Stimulated activated CD4-positive, alpha-beta T cell treated with anti-CD3 and anti-CD28 coated beads, Interleukin-2, amount 100 ng/mL, for 24 hours (primary cell): ENCODE measurements at places on chromosomes 7 and 10.

GRCh38 chr10:2487921-2488320, 579.4 kb upstream of the PFKP start:
- DNase-seq = no peak

DNA sequence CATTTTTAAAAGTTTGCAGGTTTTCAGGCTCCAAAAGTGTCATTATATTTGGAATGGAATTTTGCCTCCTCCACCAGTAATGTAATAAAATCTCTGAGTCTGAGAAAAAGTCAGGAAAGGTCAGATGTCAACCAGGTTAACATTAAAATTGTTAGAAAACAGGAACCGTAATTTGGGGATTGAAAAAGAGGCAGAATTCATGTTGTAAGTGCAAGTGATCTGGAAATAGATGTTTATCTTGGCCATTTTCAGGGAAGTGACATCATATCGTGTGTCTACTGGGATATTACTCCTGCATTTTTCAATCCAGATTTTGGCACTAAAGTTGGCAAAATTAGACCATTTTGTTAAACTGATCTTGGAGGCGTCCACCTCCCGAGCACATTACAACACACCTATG, 428.5 kb upstream of the MGMT start:
- DNase-seq = no peak

GRCh38 chr7:7746458-7746857, 28.1 kb upstream of the RPA3 start:
- DNase-seq = no peak

DNA sequence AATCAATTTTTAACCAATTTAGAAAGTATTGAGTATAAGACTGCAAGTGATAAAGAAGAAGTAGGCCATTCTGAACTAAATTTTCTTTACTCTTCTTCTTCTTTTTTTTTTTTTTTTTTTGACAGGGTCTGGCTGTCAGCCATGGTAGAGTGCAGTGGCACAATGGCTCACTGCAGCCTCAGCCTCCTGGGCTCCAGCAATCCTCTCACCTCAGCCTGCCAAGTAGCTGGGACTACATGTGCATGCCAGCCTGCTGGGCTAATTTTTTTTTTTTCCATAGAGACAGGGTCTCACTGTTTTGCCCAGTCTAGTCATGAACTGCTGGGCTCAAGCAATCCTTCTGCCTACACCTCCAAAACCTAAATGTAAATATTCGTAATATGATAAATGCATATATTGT, 63.2 kb downstream of the DGKB start:
- DNase-seq = no peak

- peak; percentile 52 for DNase-seq
Observed at GRCh38 chr7:128697302-128697905, 25.3 kb downstream of the GARIN1A start.

DNA sequence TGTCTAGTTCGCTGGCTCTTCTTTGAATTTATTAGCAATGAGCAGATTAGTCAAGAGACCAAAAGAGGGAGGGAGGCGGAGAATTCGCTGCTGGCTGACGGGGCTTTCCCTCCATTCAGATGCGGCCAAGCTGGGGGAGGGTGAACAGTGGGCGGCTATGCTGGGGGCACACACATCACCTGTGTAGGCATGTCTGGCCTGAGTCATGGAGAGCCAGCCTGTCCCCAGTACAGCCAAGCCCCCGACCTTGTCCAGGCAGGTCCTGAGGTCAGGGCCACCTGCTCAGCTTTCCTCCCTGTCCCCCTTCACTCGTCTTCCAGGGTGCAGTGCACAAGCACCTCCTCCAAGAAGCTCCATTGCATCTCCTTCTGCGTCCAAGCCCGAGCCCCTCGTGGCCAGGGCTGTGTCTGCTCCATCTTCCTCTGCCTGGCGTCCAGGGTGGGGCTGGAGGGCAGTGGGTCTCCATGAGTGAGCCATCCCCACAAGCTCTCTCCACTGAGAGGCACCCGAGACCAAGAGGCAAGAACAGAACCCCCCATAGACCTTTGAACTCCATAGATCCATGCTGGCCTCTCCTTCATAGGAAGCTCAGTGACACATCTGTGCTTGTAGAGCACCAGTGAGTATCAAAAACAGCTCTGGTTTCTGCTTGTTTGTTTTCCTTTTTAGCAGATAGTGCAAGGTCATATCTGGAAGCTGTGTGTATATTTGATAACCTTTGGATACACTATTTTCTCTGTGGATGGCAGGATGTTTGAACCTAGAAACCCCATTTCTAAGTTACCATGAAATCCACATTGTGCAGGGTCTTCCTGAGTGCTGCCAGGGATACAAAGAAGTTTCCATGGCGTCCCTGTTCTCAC, 1.9 kb upstream of the DEPP1 start:
- no peak for DNase-seq

DNA sequence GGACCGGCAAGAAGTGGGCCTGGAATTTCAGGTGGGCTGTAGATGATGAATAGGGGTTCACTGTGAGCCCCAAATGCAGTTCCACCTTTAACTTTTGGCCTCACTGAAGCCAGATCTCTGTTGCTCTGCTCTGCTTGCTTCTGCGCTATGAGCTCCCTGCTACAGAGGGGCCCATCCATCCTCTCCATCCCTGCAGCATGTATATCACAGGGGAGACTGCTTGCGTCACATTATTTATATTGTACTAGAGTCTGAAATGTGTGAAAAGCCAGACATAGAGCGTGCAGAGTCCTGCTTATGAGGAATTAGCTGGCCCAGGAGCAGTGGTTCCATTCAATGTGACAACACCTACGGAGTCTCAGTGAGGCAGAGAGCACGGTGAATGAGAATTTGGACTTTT, 69.9 kb downstream of the AOAH start:
- no peak for DNase-seq

DNA sequence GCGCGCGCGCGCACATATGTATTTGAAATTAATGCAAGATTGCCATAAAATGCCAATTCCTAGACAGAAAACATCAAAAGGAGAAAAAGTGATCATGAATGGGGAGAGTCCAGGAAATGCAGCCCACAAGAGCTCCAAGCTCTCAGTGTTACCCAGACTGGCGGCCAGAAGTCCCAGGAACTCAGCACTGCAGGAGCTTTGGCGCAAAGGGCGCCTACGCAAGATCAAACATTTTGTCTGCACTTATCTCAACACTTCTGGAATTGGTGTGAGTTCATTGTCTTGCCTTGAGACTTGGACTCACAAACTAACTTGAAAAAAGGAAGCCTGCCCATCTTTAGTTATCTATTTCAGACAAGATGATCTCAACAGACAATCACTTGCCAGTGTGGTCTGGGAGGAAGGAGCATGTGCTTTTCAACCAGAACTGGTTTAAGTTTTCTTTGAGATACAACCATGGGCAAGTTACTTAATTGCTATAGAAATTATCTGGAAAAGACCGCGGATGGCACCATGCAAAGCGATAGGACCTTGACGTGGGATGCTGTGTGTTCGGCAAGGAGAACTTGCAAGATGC, 77.2 kb downstream of the KIAA1549 start:
- no peak for DNase-seq

GRCh38 chr10:101619983-101620382, 31.9 kb downstream of the DPCD start:
- no peak for DNase-seq

DNA sequence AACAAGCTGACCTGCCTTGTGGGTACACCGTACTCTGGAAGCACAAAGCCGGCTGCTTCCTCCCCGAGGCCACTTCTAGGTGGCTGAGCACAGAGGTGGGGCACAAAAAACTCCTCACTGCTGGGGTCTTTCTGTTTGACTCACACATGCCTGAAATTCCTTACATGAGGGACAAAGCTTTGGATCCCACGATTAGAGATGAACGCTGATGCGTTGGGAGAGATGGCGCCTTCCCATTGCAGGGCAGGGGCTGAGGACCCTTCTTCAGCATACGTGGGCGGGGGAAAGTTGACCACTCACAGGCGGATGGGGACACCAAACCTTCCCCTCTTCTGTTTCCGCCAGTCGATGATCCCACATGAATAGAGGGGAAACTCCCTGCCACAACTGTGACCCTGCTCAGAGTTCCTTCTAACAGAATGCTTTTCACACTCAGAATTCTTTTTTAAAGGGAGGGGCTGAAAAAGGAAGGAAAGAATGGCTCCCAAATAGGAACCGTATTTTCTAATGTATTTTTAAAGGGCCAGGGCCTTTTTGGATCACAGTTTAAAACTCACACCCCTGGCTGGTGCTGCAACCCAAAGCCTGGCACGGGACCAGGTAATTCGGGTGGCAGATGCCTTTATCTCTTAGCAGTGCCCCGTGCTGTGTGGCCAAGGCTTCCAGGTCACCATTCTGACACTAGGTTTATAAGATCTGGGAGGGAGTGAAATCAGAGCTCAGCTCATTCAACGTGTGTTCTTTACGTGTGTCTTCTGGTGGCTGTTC, 134.0 kb downstream of the PRKAG2 start:
- no peak for DNase-seq

DNA sequence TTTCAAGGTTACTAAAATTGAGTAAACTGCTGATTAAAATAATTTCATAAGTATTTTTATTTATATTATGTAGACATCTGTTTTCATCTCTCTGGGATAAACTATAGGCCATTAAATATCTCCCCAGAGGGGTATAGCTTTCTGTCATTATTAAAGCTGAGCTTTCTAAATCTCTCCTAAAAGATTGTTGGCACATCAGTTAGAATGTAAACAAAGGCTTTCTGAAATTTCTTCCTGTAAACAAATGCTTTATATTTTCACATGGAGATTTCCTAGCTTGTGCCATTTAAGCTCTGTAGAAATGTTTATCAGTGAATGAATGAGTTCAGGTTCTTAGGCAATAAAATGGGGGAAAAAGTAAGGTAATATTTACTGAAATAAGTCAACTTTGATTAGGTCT, 35.7 kb downstream of the PPP1R9A start:
- no peak for DNase-seq

- no peak for DNase-seq
Observed at GRCh38 chr10:77513220-77513619, 124.4 kb downstream of the KCNMA1 start.

DNA sequence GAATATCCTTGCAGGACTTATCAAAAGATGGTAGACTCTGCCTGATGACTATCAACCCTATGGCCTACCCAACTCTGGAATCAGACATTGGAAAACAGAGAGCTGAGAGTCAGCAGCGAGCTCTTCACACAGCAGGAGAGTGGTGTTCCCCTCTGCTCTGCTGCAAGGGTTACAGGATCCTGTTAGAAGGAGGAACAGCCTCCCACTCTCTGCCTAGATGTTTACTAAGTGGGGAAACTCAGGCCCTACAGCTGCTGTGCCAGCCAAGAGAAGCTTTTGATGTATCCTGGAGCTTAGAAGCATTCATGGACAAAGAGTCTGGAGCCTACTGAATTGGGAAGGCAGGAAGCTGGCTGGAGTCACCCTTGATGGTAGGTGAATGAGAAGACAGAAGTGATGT, 104.6 kb downstream of the ABLIM1 start:
- DNase-seq = no peak

DNA sequence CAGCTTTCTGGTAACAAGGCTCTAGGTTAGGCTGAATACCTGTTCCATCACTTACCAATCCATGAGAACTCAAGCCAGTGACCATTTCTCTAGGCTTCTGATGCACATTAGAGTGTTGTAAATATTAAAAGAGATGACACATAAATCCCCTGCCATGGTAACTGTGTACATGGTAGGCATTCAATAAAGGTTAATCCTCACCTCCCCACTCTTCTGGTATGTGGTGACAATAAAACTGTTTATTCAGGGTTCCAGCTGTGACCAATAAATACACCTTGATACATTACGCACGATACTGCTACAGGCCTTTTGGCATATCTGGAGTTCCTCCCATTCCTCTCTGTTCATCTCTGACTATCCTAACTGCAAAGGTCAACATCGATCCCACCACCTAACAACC, 171.9 kb downstream of the SRPK2 start:
- no peak for DNase-seq

DNA sequence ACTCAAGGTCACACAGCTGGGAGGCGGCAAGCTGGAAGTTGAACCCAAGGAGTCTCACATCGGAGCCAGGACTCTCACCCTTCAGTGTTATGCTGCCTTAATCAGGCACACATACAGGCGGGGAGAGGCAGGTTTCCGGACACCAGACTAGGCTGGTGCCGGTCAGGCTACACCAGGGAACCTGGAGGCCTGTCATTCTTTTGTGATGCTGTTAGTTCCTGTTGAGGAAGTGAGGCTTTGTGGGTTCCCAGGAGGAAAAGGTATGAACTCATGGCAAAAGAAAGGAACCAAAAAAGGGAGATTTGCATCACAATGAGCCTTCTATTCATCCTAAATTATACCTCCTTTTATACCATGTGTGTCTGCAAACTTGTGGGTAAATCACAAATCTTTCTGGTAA, 103.8 kb downstream of the TCF7L2 start:
- DNase-seq = no peak

DNA sequence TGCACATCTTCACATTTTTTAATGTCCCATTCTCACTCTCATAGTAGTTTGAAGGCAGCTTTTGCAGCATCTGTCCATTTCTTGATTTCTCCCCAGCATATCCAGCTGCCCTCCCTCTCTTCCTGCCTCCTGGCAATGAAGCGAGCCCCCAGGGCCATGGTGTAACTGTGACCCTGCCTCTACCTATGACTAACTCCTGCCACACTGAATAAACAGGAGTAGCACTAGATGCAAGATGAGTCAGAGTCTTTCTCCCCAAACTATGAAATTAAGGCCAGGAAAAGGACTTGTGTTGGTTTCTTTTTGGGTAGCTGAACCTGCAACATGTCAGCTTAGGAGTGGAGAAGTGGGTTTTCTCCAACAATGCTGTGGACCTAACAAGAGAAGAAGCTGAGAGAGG, 329.0 kb downstream of the RNLS start:
- DNase-seq = peak; percentile 6

- no peak for DNase-seq
Observed at GRCh38 chr7:122304996-122305421, 459 bp upstream of the FEZF1 start.

GRCh38 chr7:150361807-150362621, 6.6 kb upstream of the REPIN1 start:
- no peak for DNase-seq

DNA sequence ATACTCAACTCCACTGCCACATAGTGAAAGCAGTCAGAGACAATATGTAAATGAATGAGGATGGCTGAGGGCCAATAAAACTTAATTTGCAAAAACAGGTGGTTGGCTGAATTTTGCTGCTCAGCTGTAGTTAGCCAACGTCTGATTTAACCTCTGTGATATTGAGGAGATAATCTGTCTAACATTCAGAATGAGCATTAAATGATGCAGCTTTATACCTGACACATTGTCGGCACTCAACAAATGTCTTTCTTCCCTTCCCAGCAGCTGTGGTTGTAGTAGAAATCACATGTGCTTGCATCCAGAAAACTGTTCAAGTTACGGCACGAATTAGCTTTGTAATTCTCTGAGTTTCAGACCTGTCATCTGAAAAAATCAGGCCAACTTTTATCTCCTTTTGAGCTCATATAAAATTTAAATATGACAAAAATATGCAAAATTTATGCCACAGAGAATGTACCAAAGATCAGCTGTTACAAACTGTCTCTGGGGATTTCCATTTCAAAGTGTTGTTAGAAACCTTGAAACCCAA, 1239.7 kb downstream of the GATA3 start:
- DNase-seq = no peak

DNA sequence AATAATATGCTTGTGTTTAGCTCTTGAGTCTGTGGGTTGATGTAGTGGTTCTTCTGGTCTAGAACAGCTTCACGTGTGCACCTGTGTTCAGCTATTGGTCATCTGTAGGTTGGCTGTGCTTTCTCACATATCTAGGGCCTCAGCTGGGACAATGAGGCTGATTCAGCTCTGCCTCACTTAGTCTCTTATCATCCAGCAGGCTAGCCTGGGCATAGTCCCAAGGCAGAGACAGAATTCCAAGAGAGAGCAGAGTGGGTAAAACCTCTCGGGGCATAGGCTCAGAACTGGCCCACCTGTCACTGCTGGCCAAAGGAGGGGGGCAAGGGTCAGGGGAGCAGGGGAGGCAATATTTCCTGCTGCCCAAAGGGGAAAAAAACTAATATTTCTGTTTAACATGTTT, 32.0 kb upstream of the MXI1 start:
- DNase-seq = no peak
